ENCODE measurements at places on chromosomes 16 and 17.
A peak's percentile ranks its signal among the peaks of the same experiment; 100 is the strongest.

DNA sequence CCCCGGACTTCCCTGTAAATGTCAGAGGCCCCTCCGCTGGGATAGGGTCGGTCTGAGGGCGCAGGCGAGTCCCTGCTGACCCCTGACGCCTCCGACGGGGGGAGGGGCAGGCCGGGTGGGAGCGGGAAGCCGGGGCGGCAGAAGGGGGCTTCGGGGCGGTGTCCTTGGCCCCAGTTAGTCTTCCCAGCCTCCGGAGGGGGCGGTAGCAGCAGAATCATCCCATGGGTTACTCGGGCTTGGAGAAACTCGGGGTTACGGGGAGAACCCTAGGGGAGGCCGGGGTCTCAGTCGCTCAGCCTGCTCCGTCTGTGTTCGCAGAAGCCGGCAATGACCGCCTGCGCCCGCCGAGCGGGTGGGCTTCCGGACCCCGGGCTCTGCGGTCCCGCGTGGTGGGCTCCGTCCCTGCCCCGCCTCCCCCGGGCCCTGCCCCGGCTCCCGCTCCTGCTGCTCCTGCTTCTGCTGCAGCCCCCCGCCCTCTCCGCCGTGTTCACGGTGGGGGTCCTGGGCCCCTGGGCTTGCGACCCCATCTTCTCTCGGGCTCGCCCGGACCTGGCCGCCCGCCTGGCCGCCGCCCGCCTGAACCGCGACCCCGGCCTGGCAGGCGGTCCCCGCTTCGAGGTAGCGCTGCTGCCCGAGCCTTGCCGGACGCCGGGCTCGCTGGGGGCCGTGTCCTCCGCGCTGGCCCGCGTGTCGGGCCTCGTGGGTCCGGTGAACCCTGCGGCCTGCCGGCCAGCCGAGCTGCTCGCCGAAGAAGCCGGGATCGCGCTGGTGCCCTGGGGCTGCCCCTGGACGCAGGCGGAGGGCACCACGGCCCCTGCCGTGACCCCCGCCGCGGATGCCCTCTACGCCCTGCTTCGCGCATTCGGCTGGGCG, 542 bp downstream of the GUCY2D start:
- DNase-seq, result no peak

GRCh38 chr17:43085474-43085873, 39.7 kb downstream of the BRCA1 start:
- DNase-seq, result no peak

DNA sequence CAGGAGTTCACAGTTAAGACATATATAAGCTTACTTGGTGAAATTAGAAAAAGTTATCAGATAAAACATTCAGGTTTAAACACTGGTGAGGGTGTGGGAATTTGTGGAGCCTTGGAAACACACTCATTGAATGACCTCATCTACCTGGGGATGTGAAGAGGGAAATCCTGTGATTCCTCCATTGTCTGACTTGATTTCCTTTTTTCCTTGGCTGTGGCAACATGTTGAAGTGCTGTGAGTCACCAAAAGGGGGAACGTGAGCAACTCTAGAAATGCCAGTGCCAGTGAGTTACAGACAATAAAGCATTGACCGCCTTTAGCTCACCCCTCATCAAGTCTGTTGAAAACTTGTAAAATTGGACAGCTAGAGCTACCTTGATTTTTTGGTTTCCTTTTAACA, 1.8 kb downstream of the HMOX2 start:
- DNase-seq, result no peak

GRCh38 chr16:55941552-55941951, 66.4 kb upstream of the CES5A start:
- no peak for DNase-seq

GRCh38 chr17:17297217-17297616, 6.0 kb upstream of the NT5M start:
- no peak for DNase-seq

- DNase-seq, result no peak
Observed at GRCh38 chr16:8677481-8677880, 3.1 kb downstream of the ABAT start.

GRCh38 chr16:87198328-87198832, 118.8 kb downstream of the C16orf95 start:
- DNase-seq, result no peak

- no peak for DNase-seq
Observed at GRCh38 chr16:50024207-50024606, 818 bp upstream of the CNEP1R1 start.

GRCh38 chr17:65055708-65056638, 567 bp downstream of the GNA13 start:
- peak; percentile 72 for DNase-seq

DNA sequence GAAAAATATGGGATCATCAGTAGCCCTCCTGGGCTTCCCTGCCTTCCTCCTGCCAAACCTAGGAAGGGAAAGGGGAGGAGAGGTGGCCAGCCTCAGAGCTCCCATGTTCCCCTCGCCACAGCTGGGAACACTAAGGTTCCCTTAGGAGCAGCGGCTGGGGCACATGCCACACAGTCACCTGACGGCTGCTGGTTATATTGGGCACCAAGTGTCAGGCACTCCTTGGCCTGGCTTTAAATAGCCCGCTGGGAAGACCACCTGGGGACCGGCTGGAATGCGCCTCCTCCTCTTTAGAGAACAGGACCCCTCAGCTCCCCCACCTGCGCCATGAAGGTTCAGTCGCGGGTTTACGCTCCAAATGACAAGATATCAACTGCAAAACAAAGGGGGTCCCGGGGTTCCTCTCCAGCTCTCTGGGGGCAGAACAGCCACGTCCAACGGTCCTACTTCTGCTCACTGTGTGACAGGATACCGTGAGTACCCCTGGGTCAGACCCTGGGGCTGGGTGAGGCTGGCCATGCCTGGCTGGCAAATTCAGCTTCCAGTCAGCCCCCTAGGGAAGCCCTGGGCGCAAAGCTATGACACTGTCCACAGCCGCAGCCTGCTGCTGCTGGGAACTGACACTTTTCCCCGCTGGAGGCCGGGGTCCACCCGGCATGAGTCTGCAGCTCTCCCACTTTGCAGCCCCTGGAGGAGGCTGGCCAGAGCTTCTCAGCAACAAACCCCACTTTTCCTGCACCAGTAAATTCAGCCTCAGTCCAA, 3.3 kb downstream of the SMIM5 start:
- no peak for DNase-seq

DNA sequence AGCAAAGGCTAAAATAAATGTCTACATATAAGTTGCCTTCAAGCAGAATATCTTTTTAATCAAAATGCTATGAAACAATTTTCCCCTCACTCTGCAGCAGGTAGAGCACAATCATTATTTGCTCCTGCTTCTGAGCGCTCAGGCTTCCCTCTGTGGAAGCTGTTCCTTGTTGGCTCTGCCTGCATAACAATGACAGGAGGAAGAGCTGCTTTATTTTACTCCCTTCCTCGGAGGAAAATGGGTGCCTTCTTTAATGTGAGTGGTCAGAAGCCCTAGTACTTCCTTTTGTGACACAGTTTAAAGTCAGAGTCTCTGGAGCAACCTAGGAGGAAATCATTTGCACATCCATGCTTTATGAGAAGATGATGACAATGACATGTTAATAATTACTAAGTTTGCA, 492.1 kb downstream of the CDH8 start:
- no peak for DNase-seq

DNA sequence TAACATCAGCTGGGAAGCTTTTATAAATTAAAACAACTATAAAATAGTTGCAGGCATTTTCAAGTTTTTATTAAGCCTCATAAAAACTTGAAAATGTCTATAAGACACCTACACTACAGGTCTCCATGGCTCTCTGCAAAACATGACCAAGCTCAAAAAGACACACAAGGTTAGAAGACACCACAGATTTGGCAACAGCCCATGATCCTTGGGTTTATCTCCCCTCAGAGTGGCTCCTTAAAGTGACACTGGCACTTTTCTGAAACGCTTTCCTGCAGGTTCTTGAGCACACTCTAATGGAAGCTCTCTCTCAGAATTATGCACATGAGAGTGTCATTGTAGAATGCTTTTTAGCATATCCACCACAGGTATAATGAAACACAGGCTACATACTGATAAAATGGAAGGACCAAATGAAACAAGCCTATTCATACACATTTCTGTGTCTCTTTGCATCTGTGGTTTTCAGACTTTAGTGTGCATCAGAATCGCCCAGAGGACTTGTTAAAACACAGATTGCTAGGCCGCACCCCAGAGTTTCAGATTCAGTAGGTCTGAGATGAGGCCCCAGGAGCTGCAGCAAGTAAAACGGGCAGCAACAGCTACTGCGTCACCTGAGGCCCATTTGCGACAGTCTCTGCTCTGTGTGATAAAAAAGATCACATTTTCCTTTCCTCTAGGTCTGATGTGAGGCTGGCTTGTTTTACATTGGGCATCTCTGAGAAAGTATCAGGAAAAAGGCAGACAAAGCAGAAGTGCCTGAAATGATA, 75.0 kb upstream of the WSB1 start:
- DNase-seq, result no peak

GRCh38 chr16:48279199-48279598, 31.9 kb upstream of the ABCC11 start:
- no peak for DNase-seq

- no peak for DNase-seq
Observed at GRCh38 chr17:61631800-61632199, 40.8 kb upstream of the NACA2 start.

DNA sequence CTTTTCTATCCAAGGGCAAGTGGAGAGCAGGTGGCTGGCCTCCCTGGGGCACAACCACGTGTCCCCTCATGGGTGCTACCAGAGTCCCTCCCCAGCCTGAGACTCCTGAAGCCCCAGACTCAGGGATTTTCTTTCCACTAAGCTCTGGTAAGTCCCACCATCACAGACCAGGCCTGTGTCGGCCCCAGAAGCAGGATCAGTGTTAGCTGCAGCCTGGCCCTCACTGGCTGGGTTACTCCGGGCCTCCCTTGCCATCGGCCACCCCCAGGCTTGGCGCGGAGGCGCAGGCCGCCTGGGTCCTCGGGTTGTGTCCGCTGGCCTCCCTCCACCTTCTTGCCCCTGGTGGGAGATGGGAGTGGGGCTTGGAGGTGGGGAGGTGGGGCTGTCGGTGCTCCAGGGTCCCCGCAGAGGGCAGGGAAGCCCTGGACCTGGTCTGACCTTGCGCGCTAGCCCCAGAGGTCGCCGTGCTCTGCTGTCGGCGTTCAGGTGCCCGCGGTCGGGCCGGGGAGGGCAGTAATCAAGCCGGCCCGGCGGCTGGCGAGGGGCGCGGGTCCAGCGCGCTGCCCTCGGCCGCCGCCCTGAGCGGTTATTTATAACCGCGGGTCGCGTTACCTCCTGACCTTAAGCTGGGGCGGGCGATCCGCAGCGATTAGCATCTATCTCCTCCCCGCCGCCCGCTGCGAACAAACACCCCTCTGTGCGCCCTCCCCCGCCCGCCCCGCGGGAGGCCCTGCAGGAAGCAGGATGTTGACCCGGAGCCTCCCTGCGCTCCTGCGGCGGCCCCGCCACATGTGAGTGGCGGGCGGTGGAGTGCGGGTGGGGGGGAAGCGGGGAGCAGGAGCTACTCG, 78.1 kb upstream of the TOB1 start:
- DNase-seq, result peak; percentile 75

GRCh38 chr16:10838621-10839278, 20.2 kb upstream of the TVP23A start:
- DNase-seq, result no peak

- no peak for DNase-seq
Observed at GRCh38 chr17:15893658-15894024, 51.3 kb upstream of the ADORA2B start.

DNA sequence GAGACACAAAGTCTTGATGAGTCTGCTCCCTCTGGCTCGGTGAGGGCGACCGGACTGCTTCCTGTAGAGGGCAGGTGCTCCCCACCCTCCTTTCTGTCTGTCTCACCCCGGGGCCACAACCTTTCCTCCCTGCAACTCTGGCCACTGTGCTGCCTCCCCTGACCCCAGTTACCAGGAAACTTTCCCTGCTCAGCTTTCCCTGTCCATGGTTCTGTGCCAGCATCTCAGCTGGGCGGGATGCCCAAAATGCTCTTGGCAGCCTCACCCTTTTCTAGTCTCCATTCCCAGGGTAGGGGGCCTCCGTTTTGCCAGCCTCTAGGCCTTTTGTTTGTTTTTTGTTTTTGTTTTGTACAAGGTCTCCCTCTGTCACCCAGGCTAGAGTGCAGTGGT, 1.4 kb downstream of the PLD2 start:
- peak; percentile 52 for DNase-seq

DNA sequence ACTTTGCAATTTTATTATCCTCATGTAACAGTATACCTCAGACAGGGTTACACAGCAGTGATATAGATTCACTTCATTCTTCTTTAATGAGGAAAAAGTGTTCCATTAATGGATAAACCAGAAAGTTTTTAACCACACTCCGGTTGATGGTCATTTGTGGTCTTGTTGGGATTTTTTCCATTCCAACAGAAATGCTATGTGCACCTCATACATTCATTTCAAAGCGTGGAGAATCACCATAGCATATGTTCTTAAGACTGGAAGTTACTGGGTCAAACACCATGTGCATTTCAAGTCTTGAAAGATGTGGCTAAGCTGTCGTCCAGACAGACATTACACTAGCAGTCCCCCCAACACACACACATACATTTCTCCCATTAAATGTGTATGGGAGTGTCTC, 245.8 kb upstream of the CDH5 start:
- DNase-seq, result no peak

DNA sequence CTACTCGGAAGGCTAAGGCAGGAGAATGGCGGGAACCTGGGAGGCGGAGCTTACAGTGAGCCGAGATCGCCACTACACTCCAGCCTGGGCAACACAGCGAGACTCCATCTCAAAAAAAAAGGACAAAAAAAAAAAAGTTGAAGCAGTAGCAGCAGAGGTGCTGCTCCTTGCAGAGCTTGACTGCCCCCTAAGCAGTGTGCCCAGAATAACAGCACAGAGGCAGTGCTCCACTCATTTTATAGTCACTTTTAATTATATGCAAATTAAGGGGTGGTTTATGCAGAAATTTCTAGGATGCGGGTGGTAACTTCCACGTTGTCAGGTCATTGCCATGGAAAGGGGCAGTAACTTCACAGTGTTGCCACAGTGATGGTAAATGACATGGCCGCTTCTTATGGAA, 54.3 kb upstream of the NOL11 start:
- no peak for DNase-seq

DNA sequence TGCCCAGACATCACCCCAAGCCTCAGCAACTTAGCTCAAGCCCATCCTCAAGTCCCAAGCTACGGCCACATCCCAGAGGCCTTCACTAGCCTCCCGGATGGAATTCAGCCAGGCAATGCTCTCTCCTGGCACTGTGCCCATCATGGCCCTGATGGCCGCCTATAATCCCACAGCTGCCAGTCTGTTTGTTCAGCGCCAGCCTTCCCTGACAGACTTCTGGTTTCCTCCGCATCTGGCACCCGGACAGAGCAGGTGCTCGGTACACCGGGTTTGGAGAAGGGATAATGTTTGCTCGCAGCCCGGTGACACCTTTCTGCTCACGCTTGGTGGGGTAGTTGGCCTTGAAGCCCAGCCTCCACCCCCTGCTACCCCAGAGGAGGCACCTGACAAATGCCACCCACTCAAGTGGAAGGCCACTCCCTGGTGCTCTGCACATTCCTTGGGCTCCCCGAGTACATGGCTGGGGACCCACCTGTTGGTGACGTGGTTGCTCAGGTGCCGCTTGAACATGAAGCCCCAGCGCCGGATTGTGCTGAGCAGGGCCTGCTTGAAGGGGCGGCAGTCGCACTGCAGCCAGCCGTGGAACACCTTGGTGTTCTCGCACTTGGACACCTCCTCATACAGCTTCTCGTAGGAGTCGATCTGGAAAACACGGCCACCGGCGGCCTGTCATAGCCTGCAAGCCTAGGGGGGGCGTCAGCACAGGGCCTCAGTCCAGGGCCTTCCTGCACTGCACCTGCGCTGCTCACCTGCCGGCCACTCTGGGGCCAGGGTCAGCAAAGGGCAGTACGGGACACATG, 47.1 kb downstream of the DNAH17 start:
- no peak for DNase-seq

- DNase-seq, result no peak
Observed at GRCh38 chr16:81520560-81521135, 76.0 kb downstream of the CMIP start.

Data from right forelimb (tissue), 1 donor.